ENCODE measurements at places on chromosomes 7 and 10.

DNA sequence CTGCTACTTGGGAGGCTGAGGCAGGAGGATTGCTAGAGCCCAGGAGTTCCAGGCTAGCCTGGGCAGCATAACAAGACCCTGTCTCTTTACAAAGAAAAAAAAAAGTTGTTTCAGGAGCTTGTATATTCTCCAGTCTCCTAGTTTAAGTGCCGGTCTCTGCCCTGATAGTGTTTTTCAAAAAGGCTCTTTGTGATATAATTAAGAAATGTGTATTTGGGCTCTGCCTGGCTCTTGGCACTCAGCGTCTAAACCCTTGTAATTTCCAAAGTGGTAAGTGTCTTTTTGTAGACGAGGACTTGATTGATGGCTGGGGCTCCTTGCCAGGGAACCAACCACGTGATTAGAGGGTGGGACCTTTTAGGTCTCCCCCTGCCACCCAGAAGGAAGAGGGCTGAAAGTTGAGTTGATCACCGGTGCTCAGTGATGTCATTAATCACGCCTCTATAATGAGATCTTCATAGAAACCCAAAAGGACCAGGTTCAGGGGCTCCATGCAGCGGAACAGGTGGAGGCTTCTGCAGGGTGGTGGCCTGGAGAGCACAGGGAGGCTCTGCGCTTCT lies 4.4 kb downstream of the EIF3B start:
- no peak for DNase-seq

GRCh38 chr7:133482599-133482998 lies 229.7 kb downstream of the EXOC4 start:
- DNase-seq, result no peak

DNA sequence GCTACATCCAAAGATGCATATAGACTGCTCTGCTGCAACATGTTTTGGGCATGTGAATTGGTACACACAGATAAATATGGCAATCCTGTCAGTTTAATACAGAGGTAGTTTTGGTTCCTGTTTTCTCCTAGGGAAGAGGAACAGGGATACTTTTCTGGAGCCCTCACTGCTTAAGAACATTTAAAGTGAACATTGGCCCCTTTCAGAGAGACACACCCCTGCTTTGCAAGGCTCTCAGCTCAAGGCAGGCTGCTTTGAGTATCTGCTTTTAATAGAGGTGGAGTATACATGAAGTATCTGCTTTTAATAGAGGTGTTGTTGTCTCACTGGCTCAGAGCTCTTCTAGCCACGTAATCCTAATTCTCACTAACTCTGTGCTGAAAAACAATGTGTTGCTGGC lies 38.9 kb downstream of the CYP51A1 start:
- DNase-seq, result no peak

- DNase-seq, result no peak
Measured at GRCh38 chr10:61971003-61971325, 69.5 kb downstream of the ARID5B start.

DNA sequence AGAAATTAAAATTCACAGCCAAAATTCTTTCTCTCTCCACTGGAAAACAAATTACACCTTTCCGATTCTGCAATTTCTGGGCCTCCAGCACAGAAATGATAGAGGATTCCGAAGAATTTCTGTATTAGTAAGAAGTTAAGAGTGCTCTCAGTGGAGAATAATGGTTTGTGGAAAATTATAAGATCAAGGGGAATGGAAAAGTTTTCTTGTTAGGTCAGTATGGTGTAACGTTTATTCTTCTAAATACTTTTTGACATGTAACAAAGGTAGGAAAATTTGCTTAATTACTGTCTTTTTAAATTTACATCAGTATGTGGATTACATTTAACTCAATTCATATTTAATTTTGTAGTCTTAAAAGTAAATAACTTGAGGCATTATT lies 288.3 kb upstream of the NFE2L3 start:
- no peak for DNase-seq

- DNase-seq, result no peak
Measured at GRCh38 chr10:48574817-48575380, 30.0 kb downstream of the ARHGAP22 start.
